Stimulated activated naive B cell treated with anti-CD40 and anti-IgM and Interleukin-4, amounts not matched to agents 10 μg/mL and 1 μg/mL and 100 μg/mL, for 72 hours (primary cell): ENCODE measurements at places on chromosomes 2 and 18.

GRCh38 chr2:224556381-224556780 lies 28.8 kb downstream of the CUL3 start:
- DNase-seq: no peak
- no peak overlapping the region for H3K4me3 ChIP-seq
- H3K27me3 ChIP-seq: no peaks in the 10 kb centered on the region
- H3K27ac ChIP-seq: peak overlapping the region; percentile 38

DNA sequence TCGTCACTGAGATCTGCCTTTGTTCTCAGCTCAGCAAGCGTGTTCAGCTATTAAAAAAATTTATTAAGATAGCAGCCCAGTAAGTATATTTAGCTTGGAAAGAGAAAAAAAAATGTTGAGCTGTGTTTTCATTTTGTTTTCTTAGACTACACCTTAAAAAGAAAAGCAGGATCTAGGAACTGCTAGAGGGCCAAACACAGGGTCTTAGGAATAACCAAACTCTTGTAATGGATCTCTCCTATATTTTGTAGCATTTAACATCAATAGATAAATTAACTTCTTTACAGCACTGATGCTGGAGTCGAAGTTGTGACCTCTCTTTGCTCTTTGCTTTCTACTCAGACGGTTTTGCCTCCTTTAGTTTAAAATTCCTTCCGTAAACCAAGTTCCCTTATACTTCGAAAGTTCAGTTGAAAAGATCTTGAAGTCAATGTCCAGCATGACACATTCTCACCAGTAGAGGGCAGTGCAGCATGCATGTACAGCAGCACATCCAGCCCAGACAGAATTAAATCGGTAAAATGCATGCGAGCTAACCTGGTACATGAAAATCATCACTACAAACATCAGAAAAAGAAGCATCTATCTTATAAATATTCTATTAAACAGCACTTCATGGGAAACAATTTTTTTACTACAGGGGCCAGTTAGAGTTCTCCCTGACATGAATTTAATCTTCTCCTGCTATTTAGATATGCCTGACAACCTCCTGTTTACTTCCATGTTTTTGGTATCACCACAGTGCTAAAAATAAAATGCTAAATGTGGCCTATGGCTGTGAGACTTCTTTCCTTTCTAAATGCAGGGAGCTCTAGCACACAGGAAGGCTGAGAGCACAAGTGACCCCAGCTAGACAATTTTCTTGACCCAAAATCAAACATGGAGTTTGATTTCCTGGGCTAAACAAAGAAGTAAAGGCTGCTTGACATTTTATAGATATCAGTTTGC lies 48.2 kb upstream of the MAP3K20 start:
- no peaks in the 10 kb centered on the region for H3K36me3 ChIP-seq
- DNase-seq: peak; percentile 53
- H3K27me3 ChIP-seq: peaks cover 10% of the 10 kb centered on the region
- H3K27ac ChIP-seq: no peak overlapping the region
- H3K4me3 ChIP-seq: no peak overlapping the region

- peak overlapping the region; percentile 6 for H3K4me3 ChIP-seq
- H3K36me3 ChIP-seq: peaks cover 28% of the 10 kb centered on the region
- peaks cover 76% of the 10 kb centered on the region for H3K4me1 ChIP-seq
- peak overlapping the region; percentile 59 for H3K27ac ChIP-seq
- H3K27me3 ChIP-seq: no peaks in the 10 kb centered on the region
Observed at GRCh38 chr2:11757101-11757500, 10.7 kb downstream of the LPIN1 start.

DNA sequence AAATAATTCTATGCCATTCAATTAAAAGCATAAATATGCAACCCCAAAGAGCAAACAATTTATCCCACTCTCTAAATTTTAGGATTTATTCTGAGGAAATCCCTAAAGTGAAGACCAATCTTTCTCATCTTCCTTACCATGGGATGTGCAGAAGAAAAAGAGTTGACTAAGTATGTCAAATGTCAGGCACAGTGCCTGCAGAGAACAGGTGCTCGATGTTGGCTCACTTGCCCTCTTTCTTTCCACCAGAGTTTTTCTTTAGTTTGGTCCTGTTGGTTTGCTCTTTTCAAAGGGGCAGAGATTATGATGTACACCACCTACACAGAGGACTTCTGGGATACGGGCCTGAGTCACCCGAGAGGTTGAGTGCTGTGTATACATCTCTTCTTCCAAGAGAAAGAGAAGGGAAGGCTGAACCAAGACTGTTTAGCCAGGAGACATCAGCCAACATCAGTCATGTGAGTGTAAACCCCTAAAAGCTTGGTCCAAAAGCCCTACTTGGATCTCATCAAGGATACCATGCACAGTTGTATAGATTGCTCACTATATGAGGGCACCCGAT lies 51.7 kb downstream of the SUMO1 start:
- no peaks in the 10 kb centered on the region for H3K4me1 ChIP-seq
- no peak for DNase-seq
- no peak overlapping the region for H3K27ac ChIP-seq
- H3K36me3 ChIP-seq: no peaks in the 10 kb centered on the region

DNA sequence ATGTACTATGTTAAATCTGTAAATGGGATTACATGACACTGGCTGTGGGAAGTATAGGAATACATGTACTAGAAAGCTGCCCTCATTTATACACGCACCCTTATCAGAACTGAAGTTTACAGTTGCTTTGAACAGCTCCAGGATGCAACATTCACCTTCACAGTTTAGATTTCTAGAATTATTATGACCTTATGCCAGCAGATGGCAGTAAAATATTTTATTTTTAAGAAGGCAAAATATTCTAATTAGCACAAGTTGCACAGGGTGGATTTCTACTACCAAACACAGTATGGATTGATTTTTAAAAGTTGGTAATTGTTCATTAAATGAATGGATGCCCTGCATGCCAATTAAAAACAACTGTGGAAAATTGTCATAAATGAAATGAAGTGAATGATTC lies 670.4 kb downstream of the KCNJ3 start:
- no peaks in the 10 kb centered on the region for H3K27me3 ChIP-seq
- no peaks in the 10 kb centered on the region for H3K36me3 ChIP-seq
- DNase-seq: no peak
- no peaks in the 10 kb centered on the region for H3K4me1 ChIP-seq
- H3K4me3 ChIP-seq: no peak overlapping the region

GRCh38 chr2:122851972-122852531 lies 1096.6 kb downstream of the TSN start:
- H3K4me1 ChIP-seq: no peaks in the 10 kb centered on the region
- H3K4me3 ChIP-seq: no peak overlapping the region
- H3K27me3 ChIP-seq: no peaks in the 10 kb centered on the region
- H3K27ac ChIP-seq: no peak overlapping the region

DNA sequence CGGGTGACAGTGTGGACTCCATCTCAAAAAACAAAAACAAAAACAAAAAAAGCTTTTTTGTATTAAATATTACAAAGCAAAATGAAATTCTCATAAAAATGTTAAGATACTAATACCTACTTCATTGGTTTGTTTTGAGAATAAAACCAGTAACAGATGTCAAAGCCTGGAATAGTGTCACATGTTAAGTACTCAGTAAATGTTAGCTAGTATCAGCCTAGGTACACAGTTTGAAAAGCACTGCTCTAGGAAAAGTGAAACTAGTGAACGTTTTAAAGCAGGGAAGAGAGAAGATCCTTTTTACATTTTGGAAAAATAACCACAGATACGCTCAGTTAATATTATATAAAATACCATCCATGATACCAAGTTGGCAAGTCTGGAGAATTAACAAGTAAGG lies 37.1 kb upstream of the ADAM17 start:
- H3K4me1 ChIP-seq: peaks cover 20% of the 10 kb centered on the region
- H3K27me3 ChIP-seq: no peaks in the 10 kb centered on the region
- no peak overlapping the region for H3K4me3 ChIP-seq
- no peak for DNase-seq

GRCh38 chr2:127551221-127551930 lies 15.9 kb downstream of the MYO7B start:
- peaks cover 23% of the 10 kb centered on the region for H3K27me3 ChIP-seq
- no peak for DNase-seq
- peaks cover 2% of the 10 kb centered on the region for H3K36me3 ChIP-seq

GRCh38 chr18:9531791-9532410 lies 56.6 kb downstream of the RALBP1 start:
- DNase-seq: no peak
- peaks cover 40% of the 10 kb centered on the region for H3K36me3 ChIP-seq
- no peaks in the 10 kb centered on the region for H3K4me1 ChIP-seq

GRCh38 chr2:226865273-226865672 lies 29.4 kb downstream of the RHBDD1 start:
- no peaks in the 10 kb centered on the region for H3K27me3 ChIP-seq
- no peak overlapping the region for H3K4me3 ChIP-seq
- H3K36me3 ChIP-seq: peaks cover 49% of the 10 kb centered on the region
- no peak for DNase-seq
- H3K27ac ChIP-seq: no peak overlapping the region
- peaks cover 44% of the 10 kb centered on the region for H3K4me1 ChIP-seq

DNA sequence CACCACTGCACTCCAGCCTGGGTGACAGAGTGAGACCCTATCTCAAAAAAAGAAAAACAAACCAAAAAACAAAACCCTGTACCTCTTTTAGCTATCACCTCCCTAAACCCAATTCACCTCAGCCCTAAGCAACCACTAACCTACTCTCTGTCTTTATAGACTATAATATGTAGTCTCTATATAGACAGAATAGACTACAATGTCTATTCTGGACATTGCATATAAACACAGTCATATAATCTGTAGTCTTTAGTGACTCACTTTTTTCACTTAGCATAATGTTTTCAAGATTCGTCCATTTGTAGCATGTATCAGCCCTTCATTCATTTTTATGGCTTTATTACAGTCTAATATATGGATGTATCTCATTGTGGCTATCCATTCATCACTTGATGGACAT lies 37.2 kb upstream of the MRPL33 start:
- H3K4me1 ChIP-seq: peaks cover 16% of the 10 kb centered on the region
- no peak overlapping the region for H3K4me3 ChIP-seq
- H3K27ac ChIP-seq: no peak overlapping the region
- H3K27me3 ChIP-seq: peaks cover 33% of the 10 kb centered on the region

DNA sequence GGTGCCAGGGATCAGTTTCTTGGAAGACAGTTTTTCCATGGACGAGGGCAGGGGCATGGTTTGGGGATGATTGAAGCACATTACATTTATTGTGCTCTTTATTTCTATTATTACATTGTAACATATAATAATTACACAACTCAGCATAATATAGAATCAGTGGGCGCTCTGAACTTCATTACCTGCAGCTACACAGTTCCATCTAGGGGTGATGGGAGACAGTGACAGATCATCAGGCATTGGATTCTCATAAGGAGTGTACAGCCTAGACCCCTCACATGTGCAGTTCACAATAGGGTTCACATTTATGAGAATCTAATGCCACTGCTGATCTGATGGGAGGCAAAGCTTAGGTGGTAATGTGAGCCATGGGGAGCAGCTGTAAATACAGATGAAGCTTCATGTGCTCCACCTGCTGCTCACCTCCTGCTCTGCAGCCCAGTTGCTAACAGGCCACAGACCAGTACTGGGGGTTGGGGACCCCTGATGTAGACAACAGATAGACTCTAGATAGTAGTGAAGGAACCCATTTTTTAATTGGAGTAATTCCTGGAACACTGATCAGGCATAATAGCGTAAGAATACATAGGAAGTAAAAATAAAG lies 41.5 kb upstream of the MC4R start:
- no peak overlapping the region for H3K4me3 ChIP-seq
- H3K27ac ChIP-seq: no peak overlapping the region
- H3K4me1 ChIP-seq: no peaks in the 10 kb centered on the region
- no peaks in the 10 kb centered on the region for H3K36me3 ChIP-seq
- no peaks in the 10 kb centered on the region for H3K27me3 ChIP-seq

DNA sequence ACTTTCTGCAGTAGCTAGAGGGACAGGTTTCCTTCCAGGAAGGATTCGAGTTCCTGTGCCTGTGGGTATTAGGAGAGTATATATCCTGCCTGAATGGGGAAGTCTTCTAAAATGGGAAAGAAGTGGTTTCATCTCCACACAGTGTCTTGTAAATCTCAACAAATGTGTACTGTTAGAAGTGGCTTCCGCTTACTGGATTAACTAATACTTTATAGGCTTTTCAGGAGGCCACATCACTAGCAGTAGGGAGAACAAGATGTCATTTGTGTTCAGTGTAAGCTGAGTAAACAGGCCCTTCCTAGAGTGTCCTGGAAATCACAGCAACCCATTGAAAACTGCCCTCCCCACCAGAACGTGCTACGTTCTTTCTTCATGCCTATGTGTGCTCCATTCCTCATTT lies 12.5 kb upstream of the POLR1B start:
- H3K27ac ChIP-seq: no peak overlapping the region
- H3K4me3 ChIP-seq: no peak overlapping the region
- H3K27me3 ChIP-seq: no peaks in the 10 kb centered on the region

DNA sequence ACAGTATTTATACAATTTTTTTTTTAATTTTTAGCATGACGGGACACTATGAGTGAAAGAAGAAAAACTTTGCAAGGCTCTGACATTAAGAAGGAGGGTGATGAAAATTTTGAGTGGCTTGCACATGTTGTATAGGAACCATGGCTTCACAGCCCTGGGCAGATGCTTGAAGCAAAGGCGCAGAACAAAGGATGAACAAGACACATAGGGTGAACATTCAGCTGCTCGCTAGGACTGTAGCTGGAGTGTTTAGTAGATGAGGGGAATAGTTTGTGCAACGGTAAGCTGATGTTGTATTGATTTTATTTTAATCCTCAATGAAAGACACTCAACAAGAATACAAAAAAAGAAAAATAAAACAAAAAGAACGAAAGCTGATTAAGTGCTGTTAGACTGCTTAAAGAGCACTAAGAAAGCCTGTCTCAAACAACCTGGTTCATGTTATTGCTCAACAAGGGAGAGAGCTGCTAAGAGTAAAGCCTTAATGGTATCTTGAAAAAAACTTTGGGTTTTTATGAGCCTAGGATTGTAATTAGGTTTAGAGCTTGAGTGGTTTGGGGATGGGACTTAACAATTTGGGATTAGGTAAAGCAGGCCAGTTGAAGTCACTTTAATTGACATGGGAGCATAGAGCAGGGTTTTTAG lies 41.2 kb upstream of the GCFC2 start:
- no peak overlapping the region for H3K27ac ChIP-seq
- no peaks in the 10 kb centered on the region for H3K36me3 ChIP-seq
- H3K4me1 ChIP-seq: no peaks in the 10 kb centered on the region
- no peak for DNase-seq
- H3K27me3 ChIP-seq: peaks cover 7% of the 10 kb centered on the region
- H3K4me3 ChIP-seq: no peak overlapping the region

- H3K36me3 ChIP-seq: no peaks in the 10 kb centered on the region
- DNase-seq: no peak
- no peaks in the 10 kb centered on the region for H3K4me1 ChIP-seq
- H3K4me3 ChIP-seq: no peak overlapping the region
- no peak overlapping the region for H3K27ac ChIP-seq
- H3K27me3 ChIP-seq: no peaks in the 10 kb centered on the region
Observed at GRCh38 chr2:120637847-120638246, 97.8 kb upstream of the GLI2 start.

- no peak for DNase-seq
- H3K27ac ChIP-seq: no peak overlapping the region
- H3K27me3 ChIP-seq: no peaks in the 10 kb centered on the region
- H3K4me1 ChIP-seq: no peaks in the 10 kb centered on the region
- no peak overlapping the region for H3K4me3 ChIP-seq
- no peaks in the 10 kb centered on the region for H3K36me3 ChIP-seq
Observed at GRCh38 chr2:40315683-40316082, 136.2 kb downstream of the SLC8A1 start.
